ENCODE measurements at places on chromosomes 6 and 20.

GRCh38 chr6:24951811-24952299 lies 16.1 kb upstream of the RIPOR2 start:
- DNase-seq = no peak

GRCh38 chr20:44684047-44684967 lies 30.9 kb upstream of the CCN5 start:
- DNase-seq = no peak

DNA sequence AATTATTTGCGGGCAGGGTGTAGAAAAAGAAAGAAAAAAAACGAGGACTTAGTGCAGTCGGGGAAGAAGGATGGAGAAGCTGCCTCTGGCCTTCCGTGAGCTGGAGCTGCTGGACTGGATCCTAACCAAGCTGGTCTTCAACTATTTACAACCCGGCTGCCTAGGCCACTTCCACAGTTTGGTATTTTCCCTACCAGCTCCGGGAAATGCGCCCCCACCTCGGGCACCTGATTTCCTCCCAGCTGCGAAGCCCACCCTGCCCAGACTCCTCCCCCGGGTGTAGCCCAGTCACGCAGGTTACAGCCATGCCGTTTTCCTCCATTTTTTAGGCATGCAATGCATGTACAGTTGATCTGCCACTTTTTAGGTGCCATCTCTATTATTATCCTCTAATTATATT lies 21.2 kb downstream of the THEMIS start:
- no peak for DNase-seq

GRCh38 chr6:100182313-100182712 lies 188.3 kb upstream of the MCHR2 start:
- DNase-seq = no peak

- peak; percentile 72 for DNase-seq
Observed at GRCh38 chr6:150685860-150686259, 86.2 kb downstream of the PLEKHG1 start.

GRCh38 chr6:44111434-44112417 lies 15.5 kb downstream of the MRPL14 start:
- no peak for DNase-seq

- DNase-seq = no peak
Observed at GRCh38 chr20:18101125-18101810, 36.4 kb upstream of the KAT14 start.

- no peak for DNase-seq
Observed at GRCh38 chr20:20782231-20782630, 69.8 kb upstream of the RALGAPA2 start.

GRCh38 chr6:36127462-36128016 lies 2.8 kb upstream of the MAPK13 start:
- DNase-seq = peak; percentile 62

- DNase-seq = no peak
Observed at GRCh38 chr6:150410399-150410798, 41.6 kb downstream of the IYD start.

- no peak for DNase-seq
Observed at GRCh38 chr20:38728911-38729642, 4.8 kb downstream of the SLC32A1 start.

DNA sequence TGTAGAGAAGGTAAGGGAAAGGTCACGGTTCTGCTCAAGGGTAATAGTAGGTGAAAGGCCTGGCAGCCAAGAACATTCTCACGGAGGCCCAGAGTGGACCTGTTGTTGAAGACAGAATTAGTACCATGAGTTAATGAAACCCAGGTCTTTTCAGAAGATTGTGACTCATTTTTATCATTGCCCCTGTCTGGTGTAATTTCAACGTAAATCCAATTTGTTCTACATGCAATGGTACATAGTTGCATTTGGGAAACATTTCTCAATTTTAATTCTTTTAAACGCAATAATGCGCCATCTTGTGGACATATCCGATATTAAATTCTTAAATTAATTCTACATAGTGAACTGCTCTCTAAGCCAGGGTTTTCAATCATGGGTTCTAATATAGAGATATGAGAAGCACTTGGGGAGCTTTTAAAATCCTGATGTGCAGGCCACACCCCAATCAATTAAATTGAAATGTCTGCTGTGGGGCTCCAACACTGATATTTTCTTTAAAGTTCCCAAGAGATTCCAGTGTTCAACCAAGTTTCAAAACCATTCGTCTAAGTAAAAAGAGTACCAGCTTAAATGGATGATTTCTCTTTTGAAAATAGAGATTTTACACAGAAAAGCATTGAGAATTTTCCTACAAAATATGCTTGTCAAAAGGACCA lies 257.4 kb downstream of the PLCB1 start:
- DNase-seq = peak; percentile 9

GRCh38 chr6:73879501-73880293 lies 183.7 kb downstream of the CD109 start:
- no peak for DNase-seq

DNA sequence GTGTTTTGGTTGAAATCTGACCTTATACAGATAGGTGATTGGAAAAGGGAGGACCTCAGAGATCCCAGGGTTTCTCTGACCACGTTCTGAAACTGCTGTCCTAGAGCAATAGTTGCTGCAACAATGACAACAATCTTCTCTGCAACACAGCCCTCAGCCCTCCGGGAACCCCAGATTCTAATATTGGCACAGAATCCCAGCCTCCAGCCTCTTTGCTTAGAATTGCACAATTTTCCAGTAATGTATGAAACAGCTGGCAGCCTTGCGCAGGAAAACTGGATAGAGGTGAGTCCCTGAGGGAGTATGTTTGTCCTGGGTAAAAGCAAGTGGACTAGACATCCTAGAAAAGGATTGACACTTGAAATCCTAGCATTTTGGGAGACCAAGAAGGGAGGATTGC lies 30.4 kb upstream of the PNRC1 start:
- DNase-seq = peak; percentile 17

DNA sequence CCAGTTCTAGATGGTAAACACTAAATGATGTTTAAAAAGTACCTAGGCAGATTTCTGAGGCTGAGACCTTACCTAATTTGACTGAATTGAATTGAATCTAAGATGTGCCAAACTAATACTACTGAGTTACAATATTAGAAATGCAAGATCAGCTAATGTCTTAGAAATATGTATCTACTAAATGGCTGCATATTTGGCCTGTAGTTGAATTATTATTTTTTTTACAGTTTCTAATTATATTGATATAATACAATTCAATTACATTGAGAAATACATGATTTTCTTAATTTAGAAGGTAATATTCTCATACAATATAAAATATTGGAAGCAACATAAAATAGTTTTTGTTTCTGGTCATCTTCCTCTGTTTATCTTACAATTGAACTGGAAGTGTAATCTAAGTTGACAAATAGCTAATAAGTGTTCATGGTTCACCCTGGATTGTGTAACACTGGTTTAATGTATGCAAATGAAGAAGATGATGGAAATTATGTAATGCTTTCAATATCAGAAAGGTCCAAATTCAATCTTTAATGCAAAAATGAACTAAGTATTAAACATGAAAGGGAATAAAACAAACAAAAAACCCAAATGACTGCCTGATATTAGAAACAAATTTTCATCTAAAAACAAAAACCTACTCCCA lies 2.9 kb downstream of the MAP3K7 start:
- DNase-seq = no peak

GRCh38 chr6:167684276-167685104 lies 142.2 kb upstream of the AFDN start:
- DNase-seq = no peak

DNA sequence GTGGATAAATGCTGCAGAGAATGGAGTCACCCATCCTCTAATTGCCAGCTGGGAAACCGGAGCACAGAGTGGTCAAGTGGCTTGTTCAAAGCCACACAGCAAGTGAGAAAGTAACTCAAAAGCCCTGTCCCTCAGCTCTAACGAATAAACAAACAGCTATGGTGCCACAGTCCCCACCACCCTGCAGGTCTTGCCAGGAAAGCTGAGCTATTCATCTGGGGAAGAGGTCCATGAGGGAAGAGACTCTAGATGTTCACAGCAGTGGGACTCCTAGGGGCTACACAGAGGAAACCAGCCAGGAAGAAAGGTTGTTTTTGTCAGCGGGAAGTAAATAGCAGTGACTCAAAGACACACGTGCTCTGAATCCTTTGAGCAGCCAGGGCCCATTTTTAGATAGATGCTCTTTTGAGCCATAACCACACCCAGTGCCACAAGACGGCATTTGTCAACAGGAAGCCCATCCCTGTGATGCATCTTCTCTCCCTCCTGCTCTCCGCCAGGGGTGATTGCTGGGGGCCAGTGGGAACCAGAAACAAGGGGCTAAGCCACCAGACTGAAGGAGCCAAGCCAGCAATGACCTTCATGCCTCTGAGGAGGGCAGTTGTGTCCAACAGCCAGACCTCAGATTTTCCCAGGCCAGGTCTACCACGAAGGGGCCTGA lies 32.4 kb upstream of the TCP11 start:
- peak; percentile 16 for DNase-seq

DNA sequence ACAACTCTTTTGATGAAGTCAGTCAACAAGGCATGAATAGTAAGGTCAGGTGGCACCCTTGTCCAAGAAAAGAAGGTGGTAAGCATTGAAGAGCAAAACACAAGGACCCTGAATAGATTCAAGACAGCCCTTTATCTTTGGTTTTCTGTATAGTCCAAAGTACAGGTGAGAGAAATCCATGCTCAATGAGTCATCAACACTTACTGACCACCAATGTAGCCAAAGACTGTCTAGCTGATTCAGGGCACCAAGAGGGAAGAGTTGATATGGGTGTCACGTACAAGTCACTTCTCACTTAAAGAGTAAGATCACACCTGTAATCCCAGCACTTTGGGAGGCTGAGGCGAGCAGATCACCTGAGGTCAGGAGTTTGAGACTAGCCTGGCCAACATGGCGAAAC lies 528.3 kb downstream of the CD83 start:
- DNase-seq = no peak

- DNase-seq = no peak
Observed at GRCh38 chr20:36865076-36865860, 10.7 kb upstream of the TLDC2 start.

DNA sequence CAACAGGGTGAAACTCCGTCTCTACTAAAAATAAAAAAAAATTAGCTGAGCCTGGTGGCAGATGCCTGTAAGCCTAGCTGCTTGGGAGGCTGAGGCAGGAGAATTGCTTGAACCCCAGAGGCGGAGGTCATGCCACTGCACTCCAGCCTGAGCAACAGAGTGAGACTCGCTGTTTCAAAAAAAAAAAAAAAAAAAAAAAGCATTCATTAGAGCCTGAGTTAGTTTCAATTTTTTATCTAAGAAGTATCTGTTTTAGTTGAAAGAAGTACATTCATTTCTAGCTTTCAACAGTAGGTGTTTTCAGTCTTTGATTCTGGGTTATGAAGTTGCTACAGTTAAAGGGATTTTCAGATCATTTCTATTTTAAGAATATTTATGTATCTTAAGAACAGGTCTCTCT lies 42.2 kb downstream of the ZNF292 start:
- DNase-seq = no peak

- DNase-seq = no peak
Observed at GRCh38 chr6:126967296-126968005, 151.0 kb upstream of the RSPO3 start.

DNA sequence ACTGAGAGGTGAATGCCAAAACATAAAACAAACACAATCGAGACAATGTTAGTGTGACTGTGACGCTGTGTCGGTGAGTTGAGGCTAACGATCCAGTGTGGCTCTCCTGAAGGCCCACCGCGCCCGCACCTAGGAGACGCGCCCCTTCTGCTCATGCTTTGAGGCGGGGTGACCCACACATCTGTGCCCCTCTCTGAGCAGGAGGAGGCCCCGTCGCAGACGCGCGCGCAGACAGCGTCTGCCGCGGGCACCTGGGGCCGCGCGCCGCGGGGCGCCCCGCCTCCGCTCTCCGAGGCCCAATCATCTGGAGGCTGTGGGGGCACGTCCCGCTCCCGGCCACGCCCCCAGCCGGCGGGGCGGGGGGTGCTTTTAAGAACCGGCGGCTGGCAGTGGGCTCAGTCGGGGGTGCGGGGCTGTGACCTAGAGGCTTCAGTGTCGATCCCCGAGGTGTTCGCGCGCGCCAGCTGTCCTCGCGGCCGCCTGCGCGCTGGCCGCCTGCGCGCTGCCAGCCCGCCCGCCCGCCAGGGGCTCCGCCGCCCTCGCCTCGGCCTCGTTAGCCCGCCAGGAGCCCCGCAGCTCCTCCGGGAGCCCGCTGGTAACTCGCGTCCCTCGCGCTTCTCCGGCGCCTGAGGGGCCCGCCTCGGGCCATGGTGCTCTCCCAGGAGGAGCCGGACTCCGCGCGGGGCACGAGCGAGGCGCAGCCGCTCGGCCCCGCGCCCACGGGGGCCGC lies at the start of gene SLC16A10:
Gene SLC16A10 (plus strand): TSS at position 398 of the 730 bp plus-strand sequence. CDS start 250 bp downstream, at position 648.
- peak; percentile 21 for DNase-seq

- DNase-seq = no peak
Observed at GRCh38 chr6:56520218-56520617, 122.5 kb downstream of the DST start.

DNA sequence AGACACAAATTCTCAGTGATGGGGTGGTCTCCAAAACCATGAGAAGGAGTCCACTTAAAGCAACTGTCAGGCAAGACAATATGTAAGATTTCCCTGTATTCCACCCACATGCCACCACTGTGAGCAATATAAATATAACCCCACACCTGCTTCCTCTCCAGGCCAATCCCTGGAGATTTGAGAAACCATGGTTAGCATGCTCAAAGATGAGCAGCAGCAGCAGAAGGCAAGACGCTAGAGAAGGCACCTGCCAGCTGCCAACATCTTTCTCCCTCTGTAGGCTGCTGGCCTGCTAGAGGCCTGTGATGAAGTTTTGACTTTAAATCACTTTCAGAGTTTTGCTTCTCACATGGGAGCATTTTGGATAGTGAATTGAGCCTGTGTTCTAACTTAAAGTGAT lies 7.9 kb upstream of the SOD2 start:
- DNase-seq = no peak

GRCh38 chr20:57902473-57902872 lies 192.7 kb upstream of the PMEPA1 start:
- DNase-seq = peak; percentile 84

GRCh38 chr20:21586682-21587081 lies 72.8 kb upstream of the NKX2-2 start:
- no peak for DNase-seq

- DNase-seq = no peak
Observed at GRCh38 chr6:56241124-56241802, 6.1 kb downstream of the COL21A1 start.

DNA sequence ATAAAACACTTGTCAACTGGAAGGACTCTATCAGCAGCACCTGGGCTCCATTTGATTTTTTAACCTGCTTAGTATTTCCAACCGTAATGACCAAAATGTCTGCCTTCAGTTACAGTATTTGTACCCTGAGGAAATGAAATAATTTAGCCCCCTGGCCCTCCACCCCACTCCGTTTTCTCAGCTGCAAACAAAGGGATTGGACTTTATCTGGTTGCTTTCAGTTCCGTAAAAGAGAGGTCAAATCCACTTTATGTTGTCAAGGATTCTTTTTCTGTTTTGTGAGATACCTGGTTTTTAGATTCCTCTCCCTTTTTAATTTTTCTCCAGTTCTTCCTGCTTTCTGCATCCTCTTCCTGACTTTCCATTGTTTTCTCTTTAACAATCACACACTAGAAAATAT lies 64.4 kb upstream of the BMP2 start:
- no peak for DNase-seq

Data from mammary epithelial cell (primary cell).